ENCODE measurements at places on chromosomes 2 and 18.

- DNase-seq, result no peak
Measured at GRCh38 chr2:107430006-107430405, 396.7 kb upstream of the RGPD4 start.

DNA sequence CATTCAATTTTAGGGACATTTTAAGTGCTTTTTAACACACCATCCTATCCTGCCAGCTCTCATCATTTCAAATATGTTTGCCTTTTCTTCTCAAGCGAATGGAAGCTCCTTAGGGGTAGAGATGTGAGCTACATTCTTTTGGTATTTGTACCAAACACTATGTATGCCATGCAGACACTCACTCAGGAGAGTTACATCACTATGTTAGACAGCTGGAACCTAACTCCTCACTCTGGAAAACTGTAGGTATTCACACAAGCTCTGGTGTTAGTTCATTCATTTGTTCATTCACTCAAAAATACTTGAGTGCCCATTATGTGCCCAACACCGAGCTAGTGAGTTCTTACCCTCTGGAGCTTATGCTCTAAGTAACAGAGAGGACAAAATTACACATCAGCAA lies 26.4 kb upstream of the RNU4ATAC start:
- DNase-seq, result no peak

GRCh38 chr18:6281874-6282273 lies 132.8 kb downstream of the L3MBTL4 start:
- DNase-seq, result no peak

DNA sequence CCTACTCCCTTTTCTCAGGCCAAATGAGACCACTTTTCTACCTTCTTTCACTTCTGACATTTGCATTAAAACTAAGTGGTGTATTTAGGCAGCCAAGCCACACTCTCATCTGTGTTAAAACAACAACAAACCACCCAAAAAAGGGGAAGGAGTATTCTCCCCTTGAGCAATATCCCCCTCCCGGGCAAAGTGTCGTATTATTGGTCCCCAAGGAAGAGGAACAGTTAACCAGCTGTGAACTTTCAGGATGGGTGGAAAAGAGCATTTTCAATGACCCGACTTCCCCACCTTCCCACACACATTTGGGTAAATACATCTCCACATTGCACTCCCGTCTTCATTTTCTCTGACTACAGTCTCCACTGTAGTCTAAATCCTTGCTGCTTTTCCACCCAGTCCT lies 44.3 kb downstream of the FEZ2 start:
- DNase-seq, result no peak

DNA sequence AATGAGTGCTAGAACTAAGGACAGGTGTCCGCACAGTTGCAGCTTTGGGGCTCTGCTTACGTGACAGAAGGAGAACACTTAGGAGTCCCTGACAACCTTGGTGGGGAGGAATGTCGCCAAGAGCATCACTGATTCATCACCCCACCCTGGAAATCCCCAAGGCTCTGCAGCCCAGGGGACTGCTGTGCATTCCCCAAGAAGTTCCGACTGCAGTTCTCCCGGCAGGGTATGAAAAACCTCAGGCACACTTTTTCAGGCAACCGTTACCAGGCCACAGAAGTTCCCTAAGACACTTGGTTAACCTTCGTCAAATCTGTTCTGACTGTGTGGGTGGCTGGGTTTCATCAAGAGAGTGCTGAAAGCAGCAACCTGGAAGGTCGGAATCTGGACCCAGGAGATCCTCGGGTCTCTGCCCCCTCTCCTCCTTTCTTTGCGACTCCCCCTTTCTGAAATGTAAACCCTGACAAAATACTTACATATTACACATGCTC lies 192.1 kb upstream of the CXCR4 start:
- DNase-seq, result no peak

DNA sequence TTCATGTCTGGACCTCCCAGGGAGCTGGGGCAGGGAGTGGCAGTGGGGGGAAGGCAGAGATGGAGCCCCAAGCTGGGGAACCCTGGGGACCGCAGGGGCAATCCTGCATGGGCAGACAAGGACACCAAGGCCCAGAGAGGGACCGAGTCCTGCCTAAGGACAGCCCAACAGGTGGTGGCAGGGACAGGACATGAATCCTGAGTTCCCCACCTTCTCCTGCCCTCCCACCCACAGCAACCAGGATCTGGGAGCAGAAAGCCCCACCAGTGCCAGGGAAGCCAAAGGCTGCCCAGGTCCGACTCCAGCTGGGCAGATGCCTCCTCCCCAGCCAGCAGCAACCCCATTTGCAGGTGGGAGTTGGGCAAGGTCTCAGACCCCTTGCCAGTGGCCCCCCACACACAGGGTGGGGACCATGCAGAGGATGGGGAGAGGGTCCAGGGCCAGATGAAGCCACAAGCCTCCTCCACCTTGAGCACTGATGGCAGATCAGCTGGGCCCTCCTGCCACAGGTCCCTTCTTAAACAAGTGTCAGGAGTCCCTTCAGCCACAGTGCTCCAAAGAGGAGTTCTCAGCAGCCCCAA lies 6.3 kb downstream of the ADRA2B start:
- no peak for DNase-seq

GRCh38 chr2:101400506-101401325 lies 13.4 kb upstream of the CREG2 start:
- no peak for DNase-seq

GRCh38 chr2:216690853-216691741 lies 4.3 kb downstream of the IGFBP5 start:
- peak; percentile 84 for DNase-seq

DNA sequence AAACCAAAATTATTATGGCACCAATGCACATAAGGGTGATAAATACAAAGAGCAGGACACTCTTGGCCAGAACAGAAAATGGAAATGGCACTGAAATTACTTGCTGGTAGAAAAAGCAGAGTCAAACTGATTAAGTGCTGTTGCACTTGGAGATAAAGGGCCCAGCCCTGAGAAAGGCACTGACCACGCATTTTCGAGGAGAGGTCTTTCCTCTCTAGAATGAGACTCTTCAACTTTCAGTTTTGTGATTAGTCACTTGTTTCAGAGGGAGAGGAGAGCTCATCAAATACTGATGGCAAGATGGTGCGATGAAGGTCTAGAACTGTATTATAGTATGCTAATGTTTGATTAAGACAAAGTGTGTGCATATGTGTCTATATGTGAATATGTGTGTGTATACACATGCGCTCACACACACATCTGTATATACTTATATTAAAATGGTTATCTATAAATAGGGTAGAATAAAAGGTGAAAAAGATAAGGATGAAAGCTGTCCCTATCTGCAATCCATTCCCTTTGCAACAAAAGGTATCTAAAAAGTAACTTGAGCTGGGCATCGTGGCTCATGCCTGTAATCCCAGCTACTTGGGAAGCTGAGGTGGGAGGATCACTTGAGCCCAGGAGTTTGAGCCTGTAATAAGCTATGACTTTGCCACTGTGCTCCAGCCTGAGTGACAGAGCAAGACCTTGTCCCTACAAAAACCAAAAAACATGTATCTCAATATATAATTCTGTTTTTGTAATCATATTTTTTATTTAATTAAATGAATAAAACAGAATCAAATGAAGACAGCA lies 48.8 kb upstream of the ZDBF2 start:
- DNase-seq, result no peak

- peak; percentile 96 for DNase-seq
Measured at GRCh38 chr2:65056215-65057053, at the start of gene CEP68. CEP68 (plus strand) TSS chr2:65056416; CDS start chr2:65069445, 13,029 bp downstream.

DNA sequence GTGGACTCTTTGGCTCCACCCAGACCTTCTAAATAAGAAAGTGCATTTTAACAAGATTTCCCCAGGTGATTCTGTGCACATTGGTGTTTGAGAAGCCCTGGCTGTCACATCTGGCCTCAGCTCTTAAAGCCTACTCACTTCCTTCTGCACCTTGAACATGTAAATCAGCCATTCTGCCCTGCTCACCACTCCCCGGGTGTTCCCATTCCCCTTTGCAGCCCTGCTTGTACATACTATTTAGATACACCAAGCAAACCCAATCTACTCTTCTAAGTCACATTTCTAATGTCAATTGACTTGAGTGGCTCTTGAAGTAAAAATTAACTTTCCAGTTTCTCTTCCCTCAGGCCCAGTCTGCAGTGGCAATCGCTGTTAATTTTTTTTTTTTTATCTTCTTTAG lies 13.1 kb upstream of the SCN1A start:
- DNase-seq, result no peak

- DNase-seq, result no peak
Measured at GRCh38 chr2:155080373-155080772, 381.9 kb downstream of the KCNJ3 start.

DNA sequence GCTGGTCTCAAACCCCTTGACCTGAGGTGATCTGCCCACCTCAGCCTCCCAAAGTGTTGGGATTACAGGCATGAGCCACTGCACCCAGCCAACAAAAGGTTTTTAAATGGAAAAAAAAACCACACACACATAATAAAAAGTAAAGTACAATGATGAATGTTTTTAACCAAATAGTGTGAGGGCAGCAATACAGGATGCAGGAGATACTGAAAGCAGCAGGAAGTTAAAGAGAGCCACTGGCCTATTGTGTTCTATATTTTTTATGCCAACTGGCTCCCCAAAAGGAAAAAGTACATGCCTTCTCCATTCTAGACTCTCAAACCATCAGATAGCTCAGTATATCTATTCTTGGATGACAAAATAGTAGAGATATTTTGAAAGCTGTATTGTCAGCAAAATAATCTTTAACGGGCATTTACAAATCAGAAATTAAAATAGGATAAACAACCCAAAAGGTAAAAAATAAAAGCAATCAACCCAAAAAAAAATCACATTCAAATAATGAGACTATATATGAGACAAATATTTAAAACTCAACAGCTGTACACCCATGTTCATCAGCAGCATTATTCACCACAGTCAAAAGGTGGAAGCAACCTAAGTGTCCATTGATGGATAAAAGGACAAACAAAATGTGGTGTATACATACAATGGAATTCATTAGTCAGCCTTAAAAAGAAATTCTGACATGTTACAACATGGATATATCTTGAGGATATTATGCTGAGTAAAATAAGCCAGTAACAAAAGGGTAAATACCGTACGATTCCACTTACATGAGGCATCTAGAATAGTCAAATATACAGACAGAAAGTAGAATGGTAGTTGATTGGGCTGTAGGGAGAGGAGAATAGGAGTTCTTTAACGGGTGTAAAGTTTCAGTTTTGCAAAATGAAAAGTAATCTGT lies 26.2 kb downstream of the GPATCH11 start:
- no peak for DNase-seq

DNA sequence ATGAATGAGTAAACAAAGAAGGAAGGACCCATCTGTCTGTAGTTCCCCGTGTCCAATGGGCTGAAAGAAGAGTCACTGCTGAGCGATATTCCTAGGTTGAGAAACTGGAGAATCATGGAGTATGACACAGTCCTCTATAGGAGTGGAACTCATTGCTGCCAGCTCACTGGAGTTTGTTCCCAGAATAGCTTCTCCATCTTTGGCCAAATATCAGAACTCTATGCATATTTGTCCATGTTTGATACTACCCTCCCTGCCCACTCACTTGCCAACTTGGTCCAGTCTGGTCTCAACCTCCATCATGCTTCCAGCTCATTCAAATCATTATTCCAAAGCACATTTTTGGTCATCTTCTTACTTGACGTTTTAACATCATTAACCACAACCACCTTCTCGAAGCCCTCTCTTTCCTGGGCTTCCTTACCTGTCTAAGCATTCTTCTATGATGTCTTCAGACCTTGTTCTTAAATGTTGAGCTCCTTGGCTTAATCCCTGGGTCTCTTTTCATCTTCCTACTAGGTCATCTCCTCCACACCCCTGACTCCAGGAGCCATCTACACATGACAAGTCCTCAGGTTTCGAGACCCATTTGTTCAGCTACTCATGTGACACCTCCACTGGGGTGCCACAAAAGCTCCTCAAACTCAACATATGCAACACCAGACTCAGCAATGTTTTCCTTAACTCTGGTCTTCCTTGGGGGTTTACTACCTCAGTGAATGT lies 221.6 kb downstream of the MYCN start:
- no peak for DNase-seq

DNA sequence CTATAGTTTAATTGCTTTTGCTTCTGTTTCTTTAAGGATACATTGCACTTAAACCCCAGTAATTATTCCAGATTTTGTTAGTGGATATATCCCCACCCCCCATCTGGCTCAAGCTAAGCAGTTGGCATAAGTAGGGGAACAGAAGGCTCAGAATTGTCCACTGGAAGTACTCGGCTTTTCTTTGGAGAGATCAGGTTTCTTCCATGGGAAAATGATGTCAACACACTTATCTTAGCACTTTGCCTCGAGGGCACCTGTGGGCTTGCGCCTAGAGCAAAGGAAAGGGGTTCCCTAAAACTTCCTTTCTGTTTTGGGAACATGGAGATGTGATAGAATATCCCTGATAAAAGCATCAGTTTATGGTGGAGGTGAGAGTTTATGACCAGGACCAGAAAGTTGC lies 130.6 kb downstream of the FMNL2 start:
- peak; percentile 29 for DNase-seq

DNA sequence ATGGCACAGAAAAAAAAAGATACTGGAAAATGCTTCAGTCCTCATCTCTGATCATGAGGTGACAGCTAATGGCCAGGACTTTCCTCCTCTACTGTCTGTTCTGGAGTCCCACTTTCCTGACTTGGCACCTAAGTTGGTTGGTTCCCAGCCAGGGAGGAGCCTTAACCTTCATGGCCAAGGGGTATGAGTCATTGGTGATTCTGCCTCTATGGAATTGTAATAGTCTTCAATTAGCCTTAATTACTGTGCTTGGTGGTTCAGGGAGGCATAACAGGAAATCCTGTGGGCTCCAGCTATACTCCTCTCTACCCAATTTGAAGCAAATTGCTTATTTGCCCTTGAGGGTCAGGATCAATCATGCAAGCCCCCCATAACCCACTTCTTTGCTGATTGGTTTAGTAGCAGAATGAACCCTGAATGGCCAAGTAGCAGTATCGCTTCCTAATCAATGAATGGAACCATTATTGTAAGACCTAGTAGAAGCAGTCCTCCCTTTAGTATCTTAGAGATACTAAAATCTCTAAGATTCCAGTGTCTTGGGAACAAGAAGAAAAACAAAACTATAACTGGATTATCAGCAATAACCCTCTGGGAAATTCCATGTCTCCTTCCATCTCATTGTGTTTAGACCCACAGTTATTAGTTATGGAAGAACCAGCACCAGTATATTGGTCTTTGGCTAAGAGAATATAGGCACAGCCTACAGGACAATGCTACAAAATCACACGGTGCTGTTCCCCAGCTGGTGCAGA lies 109.0 kb downstream of the COL6A3 start:
- DNase-seq, result peak; percentile 83

GRCh38 chr18:6374340-6374739 lies 40.4 kb downstream of the L3MBTL4 start:
- DNase-seq, result no peak

GRCh38 chr18:23499291-23499781 lies 4.0 kb upstream of the RMC1 start:
- DNase-seq, result peak; percentile 65
